NCI-H2171 (cell line): ENCODE measurements at places on chromosomes 6 and 20.

DNA sequence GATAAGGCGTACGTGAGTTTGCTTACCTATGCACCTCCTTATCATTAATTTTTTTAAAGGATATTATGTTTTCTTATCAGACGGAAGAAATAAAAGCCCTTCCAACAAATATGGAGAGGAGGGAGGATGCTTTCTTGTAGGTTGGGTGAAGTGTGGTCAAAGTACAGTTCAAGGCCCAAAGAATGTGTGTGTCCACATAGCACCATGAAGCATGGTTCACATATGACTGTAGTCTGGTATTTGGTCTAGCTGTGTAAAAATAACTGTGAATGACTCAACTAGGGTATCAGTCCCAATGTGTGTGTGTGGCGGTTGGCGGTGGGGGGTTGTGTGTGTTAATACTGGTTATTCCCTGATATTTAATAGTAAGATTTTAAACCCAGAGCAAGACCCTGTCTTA is 212.7 kb downstream of the TMEM242 start:
- DNase-seq, result no peak

DNA sequence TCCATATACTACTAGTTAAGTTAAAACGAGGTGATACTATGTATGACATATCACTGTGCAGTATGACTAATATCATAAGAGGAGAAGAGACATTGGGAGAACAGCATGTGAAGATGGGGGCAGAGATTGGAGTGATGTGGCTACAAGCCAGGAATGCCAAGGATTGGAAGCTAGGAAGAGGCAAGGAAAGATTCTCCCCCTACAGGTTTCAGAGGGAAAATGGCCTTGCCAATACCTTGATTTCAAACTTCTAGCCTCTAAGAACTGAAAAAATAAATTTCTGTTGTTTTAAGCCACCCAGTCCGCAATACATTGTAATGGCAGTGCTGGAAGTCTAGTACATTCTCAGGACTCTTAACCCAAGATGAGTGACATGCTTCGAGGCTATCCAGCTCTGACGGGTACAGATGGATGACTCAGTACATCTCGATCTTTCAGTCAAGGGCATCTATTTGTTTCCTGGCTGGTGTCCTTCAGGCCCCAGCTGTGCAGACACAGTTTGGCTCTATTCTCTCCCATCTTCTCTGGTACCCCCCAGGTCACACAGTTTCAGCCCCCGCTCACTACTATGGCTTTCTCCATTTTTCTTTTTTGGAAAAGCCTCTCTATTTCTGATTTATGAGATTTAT is 55.5 kb upstream of the THEMIS start:
- no peak for DNase-seq

- no peak for DNase-seq
Observed at GRCh38 chr6:5334341-5334740, 73.0 kb downstream of the FARS2 start.

GRCh38 chr6:128507337-128508310 is 12.8 kb downstream of the PTPRK start:
- DNase-seq, result no peak

GRCh38 chr6:26594730-26595632 is 1.8 kb upstream of the ABT1 start:
- DNase-seq, result no peak

- DNase-seq, result no peak
Observed at GRCh38 chr6:163671355-163671754, 256.8 kb downstream of the QKI start.

GRCh38 chr6:84417260-84417659 is 189.8 kb upstream of the CEP162 start:
- no peak for DNase-seq

GRCh38 chr6:30647242-30648116 is 546 bp downstream of the C6orf136 start:
- DNase-seq, result peak; percentile 84

GRCh38 chr20:64107736-64108457 is 532 bp upstream of the NPBWR2 start:
- DNase-seq, result no peak

- no peak for DNase-seq
Observed at GRCh38 chr6:169231790-169232506, 21.7 kb downstream of the THBS2 start.

DNA sequence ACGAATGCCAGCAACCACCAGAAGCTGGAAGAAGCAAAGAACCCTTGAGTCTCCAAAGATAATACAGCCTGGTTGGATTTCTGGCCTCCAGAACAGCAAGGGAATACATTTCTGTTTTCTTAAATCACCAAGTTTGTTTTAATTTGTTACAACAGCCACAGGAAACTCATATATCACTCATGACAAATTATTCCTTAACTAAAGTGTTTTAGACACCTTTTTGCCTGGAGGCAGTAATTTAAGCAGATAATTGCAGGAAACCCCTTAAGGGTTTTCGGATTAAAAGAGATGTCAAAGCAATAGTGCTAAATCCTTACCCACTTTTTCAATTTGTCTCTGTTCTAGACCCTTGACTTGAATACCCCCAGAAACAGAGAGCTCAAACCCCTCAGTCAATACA is 1050.0 kb downstream of the EPHA7 start:
- DNase-seq, result no peak

GRCh38 chr6:80940571-80940970 is 811.9 kb downstream of the TENT5A start:
- DNase-seq, result no peak

GRCh38 chr6:157761331-157761921 is 61.6 kb upstream of the SNX9 start:
- no peak for DNase-seq

DNA sequence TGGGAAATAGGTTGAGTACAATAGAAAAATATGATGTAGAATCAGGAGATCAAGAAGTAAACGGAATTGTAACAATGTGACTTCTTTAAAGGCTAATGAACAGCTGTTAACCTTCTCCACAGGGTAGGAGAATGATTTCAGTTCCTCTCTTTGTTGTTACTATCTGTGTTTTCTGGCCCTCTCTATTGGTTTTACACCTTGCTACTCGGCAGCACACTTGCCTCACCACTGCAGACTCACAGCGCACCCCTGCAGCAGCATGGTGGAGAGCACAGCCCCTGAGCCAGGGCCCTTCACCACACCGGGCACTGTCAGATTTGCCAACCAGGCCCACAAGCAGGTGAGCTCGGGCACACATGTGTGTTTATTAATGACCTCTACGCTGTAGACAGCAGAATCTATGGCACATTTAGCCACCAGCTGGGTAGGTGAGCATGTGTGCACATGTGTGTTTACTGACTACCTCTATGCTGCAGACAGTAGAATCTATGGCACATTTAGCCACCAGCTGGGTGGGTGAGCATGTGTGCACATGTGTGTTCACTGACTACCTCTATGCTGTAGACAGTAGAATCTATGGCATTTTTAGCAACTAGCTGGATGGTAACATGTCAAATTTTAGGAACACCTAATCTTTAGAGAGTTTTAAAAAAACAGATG is 16.8 kb downstream of the SFT2D1 start:
- no peak for DNase-seq

- DNase-seq, result no peak
Observed at GRCh38 chr20:445514-446336, 16.6 kb downstream of the TBC1D20 start.

DNA sequence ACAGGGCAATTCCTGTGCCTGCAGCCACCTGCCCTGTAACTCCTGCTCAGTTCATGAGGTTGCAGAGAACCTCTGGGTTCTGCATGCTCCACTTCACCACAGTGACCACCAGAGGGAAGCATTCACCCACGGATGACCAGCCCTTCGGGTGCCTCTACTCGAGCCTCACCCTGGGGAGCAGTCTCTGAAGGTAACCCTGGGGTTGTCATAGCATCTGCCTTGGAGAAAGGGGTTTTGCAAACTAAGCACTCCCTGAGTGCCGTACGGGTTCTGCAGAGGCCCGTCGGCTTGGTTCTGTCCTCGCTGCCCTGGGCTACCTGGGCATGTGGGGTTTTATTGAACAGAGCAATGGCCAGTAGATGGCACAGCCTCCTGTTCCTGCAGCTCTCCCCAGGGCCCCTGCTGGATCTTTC is 10.2 kb upstream of the CST5 start:
- peak; percentile 69 for DNase-seq

- no peak for DNase-seq
Observed at GRCh38 chr6:138645976-138646640, 127.5 kb upstream of the CCDC28A start.

GRCh38 chr6:108661430-108661829 is 100.7 kb downstream of the FOXO3 start:
- DNase-seq, result no peak

DNA sequence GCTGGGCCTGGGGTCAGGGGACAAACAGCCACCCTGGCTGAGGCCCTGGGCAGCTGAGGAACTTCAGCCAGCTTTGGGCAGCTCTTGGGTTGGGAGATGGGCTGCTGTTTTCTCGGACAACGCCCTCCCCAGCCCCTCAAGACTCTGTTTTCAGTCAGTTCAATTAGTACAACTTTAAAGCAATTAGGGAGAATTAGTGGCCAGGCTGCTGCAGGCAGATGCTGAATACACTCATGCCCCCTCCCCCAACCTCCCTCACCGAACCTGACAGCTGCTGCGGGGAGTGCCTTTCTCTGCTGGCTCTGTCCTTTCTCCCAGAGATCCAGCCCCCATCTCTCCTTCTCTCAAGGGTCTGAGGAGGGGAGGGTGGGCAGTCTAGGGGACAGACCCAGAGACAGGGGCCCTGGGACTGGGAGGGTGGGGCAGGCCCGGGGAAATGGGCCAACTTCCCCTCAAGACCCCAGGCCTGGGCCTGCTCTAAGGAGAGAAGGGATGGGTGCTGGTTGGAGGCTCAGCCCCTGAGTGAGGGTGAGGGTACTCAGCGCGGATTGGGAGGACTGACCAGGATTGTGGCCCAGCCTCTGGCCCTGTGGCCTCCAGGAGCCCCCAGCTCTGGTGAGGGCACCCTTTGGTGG is 17.8 kb upstream of the MYT1 start:
- peak; percentile 71 for DNase-seq

- DNase-seq, result no peak
Observed at GRCh38 chr6:148550569-148550968, 196.3 kb upstream of the UST start.

- DNase-seq, result no peak
Observed at GRCh38 chr6:6915219-6915618, 192.5 kb upstream of the RREB1 start.

GRCh38 chr6:16694781-16695578 is 66.3 kb downstream of the ATXN1 start:
- DNase-seq, result no peak

- no peak for DNase-seq
Observed at GRCh38 chr20:24478584-24478983, 9.2 kb downstream of the SYNDIG1 start.

- no peak for DNase-seq
Observed at GRCh38 chr6:151009576-151009975, 144.1 kb downstream of the MTHFD1L start.

DNA sequence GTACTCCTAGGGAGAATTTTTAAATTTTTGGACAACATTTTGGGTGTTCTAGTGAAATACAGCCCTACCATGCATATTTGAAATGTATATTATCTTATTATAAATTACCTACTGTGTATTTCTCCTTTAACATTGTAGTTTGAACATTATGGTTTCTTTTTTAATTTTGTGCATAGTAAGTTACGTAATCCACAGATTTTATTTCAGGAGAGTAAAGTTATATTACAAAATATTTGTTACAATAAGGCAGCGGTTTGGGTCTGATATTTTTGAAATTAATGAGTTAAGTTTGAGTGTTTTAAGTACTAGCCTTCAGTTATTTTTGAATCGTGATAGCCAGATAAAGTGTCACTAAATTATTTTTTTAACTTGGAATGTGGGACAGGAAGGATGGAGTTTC is 7.3 kb upstream of the SOX4 start:
- DNase-seq, result no peak
